NCI-H510A (cell line): ENCODE measurements at places on chromosomes 3 and 15.

DNA sequence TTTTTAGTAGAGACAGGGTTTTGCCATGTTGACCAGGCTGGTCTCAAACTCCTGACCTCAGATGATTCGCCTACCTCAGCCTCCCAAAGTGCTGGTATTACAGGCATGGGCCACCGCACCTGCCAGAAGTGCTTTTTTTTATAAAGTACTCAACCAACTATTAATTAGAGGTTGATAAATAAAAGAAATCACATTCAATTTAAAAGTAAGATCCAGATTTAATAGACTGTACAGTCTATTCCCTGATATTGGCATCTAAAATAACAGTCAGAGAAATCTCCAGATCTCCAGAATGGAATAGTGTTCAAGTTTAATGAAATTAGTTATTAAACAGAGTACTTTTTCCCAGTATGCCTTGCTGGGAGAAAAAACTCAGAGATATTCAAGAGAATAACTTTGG lies 142.9 kb upstream of the SLC2A2 start:
- DNase-seq: no peak

GRCh38 chr15:64351265-64351664 lies 4.7 kb downstream of the CSNK1G1 start:
- DNase-seq: no peak

GRCh38 chr3:157130467-157131251 lies 29.3 kb downstream of the CCNL1 start:
- peak; percentile 53 for DNase-seq

DNA sequence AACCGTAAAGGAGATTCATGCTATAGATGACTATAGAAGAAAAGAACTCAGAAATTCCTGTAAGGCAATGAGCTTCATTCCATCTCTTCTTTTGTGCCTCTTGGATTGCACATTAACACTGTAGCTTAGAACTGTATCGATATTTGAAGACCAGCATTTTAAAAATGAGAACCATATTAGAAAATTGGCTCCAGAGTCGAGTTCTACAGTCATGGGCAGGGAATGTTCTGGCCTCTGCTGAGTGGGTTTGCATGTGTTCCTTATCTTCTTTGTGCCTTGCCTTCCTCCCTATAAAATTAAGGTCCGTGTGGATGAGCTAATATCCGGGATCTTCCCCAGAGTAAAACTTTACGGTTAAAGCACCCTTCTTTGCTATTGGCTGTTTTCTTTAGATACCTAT lies 77.4 kb upstream of the PLCL2 start:
- DNase-seq: no peak

DNA sequence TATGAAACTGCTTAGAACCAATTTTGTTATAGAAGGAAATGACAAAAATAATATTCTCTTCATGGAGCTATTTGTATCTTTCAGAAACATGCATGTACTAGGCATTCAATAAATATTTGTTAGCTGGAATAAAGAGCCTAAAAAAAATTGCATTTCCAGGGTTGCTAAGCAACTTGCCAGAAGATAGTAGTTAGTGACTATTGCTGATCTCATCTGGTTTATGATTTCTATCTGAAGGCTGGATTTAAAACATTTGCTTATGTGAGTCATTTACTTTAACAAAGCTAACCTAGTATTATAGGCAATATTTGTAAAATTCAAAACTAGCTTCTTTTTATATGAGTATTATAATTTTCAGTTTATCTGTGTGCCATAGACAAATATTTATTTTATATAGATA lies 78.3 kb downstream of the NAALADL2 start:
- DNase-seq: no peak

GRCh38 chr3:191985691-191986090 lies 524.7 kb downstream of the PYDC2 start:
- no peak for DNase-seq

DNA sequence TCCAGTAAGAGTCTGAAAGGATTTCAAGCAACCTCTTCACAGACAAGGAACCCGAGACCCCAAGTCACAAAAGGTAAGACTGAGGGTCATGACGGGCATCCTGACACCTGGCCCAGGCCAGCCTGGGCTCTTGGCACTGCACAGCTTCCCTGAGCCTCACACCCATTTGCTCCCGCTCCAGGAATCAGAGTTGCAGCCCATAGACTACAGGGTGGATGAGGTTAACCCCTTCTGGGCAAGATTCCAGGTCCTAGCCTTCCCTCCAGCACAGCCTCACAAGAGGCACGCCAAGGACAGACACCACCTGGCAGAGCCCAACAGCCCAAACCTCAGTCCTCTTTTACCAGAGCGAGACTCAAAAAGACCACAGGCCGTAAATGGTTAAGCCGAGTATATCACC lies 36.2 kb downstream of the RBPMS2 start:
- no peak for DNase-seq

DNA sequence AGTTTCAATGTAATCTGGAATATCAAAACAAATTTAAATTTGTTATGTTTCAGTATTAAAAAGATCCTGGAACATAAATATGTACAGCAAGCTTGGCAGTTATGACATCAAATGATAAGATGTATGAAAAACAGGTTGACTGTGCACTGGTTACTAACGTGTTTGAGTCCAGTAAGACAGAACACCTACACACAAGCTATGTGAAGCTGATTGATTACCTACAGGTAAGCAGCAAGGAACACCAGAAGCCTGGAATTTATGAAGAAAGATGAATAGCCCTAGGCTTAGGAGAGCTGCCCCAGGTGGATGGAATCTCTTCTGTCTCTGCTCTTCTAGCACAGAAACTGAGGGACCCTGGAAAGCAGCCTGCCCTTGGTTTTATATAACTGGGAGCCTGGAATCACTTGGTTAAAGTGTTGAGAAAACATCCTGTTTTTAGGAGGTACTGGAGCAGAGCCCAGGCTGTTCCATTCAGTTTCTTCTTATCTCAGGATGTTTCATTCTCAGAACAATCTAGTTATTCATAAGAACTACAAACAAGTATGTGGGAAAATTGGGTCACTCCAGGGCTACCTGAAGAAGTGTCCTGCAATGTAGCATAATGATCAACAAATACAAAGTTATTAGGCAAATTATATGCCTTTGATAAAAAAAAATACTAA lies 36.3 kb downstream of the SLITRK3 start:
- no peak for DNase-seq

GRCh38 chr15:69892351-69892750 lies 205.4 kb downstream of the TLE3 start:
- no peak for DNase-seq

DNA sequence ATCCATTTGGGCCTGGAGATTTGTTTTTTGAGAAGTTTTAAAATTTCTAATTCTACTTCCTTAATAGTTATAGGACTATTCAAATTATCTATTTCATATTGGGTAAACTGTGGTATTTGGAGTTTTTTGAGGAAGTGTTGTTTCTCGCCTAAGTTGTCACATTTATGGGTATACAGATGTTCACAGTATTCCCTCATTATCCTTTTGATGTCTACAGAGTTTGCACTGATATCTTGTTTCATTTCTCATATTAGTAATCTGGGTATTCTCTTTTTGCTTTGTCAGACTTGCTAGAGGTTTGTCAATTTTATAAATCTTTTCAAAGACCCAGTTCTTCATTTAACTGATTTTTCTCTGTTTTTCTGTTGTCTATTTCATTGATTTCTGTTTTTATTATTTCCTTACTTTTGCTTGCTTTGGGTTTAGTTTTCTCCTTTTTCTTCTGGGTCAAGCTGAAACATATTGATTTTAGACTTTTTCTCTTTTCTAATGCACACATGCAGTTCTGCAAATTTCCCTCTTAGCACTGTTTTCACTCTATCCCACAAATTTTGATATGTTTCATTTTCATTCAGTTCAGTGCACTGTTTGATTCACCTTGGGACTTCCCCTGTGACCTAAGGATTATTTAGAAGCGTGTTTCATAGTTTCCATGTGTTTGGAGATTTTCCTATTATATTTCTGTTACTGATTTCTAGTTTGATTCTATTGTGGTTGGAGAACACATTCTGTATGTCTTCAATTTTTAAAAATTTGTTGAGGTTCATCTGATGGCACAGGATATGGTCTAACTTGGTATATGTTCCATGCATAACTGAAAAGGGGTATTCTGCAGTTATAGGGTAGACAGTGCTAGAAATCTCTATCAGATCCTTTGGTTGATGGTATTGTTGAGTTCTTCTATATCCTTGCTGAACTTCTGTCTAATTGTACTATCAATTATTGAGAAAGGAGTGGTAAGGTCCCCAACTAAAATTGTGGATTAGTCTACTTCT lies 79.6 kb downstream of the SUMF1 start:
- no peak for DNase-seq

GRCh38 chr3:25372167-25372566 lies 55.9 kb upstream of the RARB start:
- DNase-seq: no peak

DNA sequence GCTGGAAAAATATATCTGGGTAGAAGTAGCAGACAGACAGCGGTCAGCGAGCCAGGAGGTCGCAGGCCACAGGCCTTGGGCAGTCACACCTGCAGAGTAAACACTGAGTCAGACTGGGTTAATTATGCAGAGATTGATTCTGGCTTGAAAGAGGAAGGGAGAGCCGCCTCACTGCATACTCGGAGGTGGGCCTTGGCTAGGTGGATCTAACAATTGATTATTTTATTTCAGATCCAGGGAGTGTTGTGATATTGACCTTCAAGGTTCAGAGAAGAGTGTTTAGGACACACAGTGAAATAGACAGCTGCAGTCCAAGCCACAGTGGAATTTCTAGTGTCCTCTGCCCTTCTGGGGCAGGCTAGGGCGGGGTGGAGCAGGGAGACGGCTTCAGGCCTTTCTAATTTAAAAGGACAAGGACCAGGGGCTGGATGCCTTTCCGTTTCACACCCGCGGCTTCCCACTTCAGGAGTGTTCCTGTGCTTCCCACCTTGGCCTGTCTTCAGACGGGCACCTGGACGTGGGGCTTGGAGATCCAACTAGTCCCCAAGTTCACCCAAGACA lies 237.3 kb downstream of the XXYLT1 start:
- no peak for DNase-seq

DNA sequence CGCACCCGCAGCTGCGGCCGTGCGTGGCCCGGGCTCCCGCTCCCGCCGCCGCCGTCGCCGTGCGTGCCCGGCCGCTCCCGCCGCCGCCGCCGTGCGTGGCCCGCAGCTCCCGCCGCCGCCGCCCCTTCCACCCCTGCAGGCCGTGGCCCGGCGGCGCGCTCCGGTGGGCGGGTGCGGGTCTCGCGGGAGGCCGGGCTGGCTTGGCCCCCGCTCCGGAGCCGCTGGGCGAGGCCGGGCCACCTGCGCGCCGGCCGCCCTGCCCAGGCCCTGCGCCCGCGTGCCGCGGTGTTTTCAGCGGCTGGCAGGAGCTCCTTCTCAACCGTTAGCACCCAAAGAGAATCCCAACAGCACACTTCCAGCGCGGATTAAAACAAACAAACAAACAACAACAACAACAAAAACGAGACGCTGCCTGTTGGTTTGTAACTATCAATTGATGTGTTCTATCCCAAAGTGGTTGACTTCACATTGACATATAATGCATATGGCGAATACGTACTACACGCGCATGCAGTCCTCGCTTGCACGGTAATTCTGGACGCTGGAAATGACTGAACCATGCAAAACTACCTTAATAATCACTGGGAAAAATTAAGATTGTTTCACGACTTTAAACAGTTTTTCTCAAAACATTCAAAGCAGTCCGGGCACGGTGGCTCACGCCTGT lies 113.7 kb upstream of the GOLGA8J start:
- DNase-seq: no peak

GRCh38 chr3:187678726-187679268 lies 8.6 kb upstream of the SST start:
- DNase-seq: peak; percentile 26

DNA sequence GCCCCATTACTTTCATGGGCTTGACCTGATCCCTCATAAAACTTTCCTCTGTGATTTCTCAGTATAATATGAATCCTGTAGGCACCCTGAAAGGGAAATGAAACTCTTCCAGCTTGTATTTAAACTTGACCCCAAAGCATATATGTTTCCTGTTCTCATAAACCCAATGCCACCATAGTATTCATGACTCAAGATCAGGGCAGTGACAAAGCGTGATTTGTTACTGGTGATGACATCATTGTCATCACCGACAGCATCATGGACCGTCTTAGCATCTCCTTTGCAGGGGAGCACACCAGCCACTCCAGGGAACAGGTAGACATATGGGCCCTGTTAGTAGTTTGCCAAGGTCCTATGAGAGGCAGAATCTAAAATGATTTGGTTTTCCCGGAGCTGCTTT lies 741.2 kb downstream of the NR2F2 start:
- no peak for DNase-seq

DNA sequence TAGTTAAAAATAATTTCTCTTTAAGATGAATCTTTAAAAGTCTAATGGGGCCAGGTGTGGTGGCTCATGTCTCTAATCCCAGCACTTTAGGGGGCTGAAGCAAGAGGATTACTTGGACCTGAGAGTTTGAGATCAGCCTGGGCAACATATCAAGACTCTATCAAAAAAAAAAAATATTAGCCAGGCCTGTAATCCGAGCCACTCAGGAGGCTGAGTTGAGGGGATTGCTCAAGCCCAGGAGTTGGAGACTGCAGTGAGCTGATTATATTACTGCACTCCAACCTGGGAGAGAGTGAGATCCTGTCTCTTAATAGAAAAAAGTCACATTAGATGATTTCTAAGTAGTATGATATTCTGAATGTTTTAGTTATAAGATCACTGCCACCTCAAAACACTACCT lies 322.0 kb upstream of the MANF start:
- DNase-seq: no peak

DNA sequence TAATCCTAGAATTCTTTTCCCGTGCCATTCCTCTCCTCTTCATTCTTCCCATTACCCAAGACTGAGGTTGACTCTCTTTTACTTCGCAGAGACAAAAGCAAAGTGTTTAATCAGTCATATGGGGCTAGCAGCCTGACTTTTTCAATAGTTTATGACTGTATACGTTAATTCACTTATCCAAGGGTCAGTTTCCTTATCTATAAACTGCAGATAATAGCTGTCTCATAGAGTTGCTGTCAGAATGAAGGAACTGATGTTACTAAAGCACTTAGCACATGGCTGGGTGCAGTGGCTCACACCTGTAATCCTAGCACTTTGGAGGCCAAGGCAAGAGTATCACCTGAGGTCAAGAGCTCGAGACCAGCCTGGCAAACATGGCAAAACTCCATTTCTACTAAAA lies 43.5 kb upstream of the ULK4 start:
- no peak for DNase-seq

GRCh38 chr15:59587085-59587826 lies 24.3 kb upstream of the GCNT3 start:
- no peak for DNase-seq

DNA sequence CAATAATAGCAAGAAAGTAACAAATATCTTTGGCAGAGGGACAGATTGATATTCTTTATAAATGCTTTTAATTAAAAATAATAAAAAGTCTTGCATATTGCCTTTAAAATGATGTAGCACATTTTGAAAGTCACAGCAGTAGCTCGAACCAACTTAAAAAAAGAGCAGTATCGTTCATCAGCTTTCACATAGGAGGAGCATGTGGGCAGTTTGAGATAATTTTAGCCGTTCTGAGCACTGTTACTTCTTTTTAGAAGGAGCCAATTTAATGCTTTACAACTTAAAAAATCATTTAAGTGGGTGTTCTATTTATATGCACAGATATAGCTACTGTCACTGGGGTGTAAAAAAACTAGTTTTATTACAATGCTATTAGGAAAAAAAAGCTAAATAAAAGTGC lies 622.7 kb upstream of the GBE1 start:
- no peak for DNase-seq

- DNase-seq: no peak
These were observed 41.0 kb downstream of the CTDSPL start for GRCh38 chr3:37902674-37903073.

GRCh38 chr15:51193526-51193925 lies 98.8 kb upstream of the TNFAIP8L3 start:
- no peak for DNase-seq
